Epithelial cell of alveolus of lung (primary cell): ENCODE measurements at places on chromosomes 12 and 14. TPM values are rescaled to one million over a fixed set of nuclear protein-coding genes. Genes with fewer than 3 reads are reported as not detected.

Gene ANKS1B
- 0.32 TPM in 1 of 2 replicates, not detected in the other for total RNA-seq

Gene MIP
- not detected in 2 replicates for total RNA-seq

Gene TXNDC16
- 2.8 and 4.9 TPM in 2 replicates for total RNA-seq

Gene REP15
- total RNA-seq = 1.8 TPM in 1 of 2 replicates, not detected in the other

Gene LHX5
- total RNA-seq = not detected in 2 replicates

Gene SLC10A1
- total RNA-seq = not detected in 2 replicates

Gene CATSPERB
- total RNA-seq = not detected in 2 replicates

Gene FOXN4
- total RNA-seq = not detected in 2 replicates

Gene GLIPR1L1
- not detected in 2 replicates for total RNA-seq
